Stimulated activated CD8-positive, alpha-beta memory T cell treated with anti-CD3 and anti-CD28 coated beads, Interleukin-15, amount 100 ng/mL, for 48 hours (primary cell): ENCODE measurements at places on chromosomes 7 and 10.

GRCh38 chr7:28083164-28083997 is 97.2 kb downstream of the JAZF1 start:
- DNase-seq: no peak

GRCh38 chr7:140348161-140348849 is 50.0 kb downstream of the SLC37A3 start:
- DNase-seq: no peak

DNA sequence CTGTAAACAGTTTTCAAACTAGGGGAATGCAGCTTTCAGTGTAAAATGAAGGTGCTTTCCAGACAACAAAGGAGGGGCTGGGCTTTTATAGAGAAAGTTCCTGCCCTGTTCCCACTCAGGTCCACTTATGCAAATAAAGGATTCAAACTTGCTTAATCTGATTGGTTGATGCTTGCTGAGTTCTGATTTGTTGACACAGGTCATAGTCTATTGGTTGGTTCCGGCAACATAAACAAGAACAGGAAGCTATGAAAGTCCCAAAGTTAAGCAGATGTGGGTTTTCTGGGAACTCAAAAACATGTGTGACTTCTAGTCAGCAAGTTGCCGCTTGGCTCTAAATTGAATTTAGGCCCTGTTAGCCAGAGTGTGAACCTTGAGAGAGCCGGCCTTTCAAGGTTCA is 194.2 kb upstream of the SVIL start:
- no peak for DNase-seq

GRCh38 chr10:95425592-95426465 is 135.0 kb upstream of the PDLIM1 start:
- no peak for DNase-seq

- no peak for DNase-seq
Measured at GRCh38 chr7:22402250-22402649, 45.3 kb upstream of the RAPGEF5 start.

GRCh38 chr7:158382363-158383254 is 205.0 kb downstream of the PTPRN2 start:
- DNase-seq: no peak

DNA sequence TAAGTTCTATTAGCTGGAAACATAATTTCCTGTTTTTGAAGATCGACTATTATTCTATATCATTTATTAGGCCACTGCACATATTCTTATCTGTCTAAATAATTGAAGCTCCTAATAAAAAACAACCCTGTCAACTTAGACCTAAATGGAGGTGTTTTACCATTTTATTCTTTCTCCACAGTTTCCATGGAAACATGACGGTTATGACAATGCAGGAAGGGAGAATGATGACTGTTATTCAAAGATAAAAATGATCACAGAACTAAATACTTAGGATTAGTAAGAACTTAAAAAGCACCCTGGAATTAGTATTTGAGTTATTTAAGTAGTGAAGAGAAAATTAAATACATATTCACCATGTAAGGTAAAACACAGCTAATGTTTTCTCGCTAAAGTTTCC is 119.9 kb upstream of the DKK1 start:
- DNase-seq: no peak

GRCh38 chr7:43291789-43292188 is 179.3 kb downstream of the HECW1 start:
- no peak for DNase-seq

GRCh38 chr7:49172639-49173038 is 248.3 kb downstream of the CDC14C start:
- DNase-seq: no peak
